ENCODE measurements at places on chromosomes 2 and 18.

- no peak for DNase-seq
Measured at GRCh38 chr18:497688-498087, 2.8 kb downstream of the COLEC12 start.

DNA sequence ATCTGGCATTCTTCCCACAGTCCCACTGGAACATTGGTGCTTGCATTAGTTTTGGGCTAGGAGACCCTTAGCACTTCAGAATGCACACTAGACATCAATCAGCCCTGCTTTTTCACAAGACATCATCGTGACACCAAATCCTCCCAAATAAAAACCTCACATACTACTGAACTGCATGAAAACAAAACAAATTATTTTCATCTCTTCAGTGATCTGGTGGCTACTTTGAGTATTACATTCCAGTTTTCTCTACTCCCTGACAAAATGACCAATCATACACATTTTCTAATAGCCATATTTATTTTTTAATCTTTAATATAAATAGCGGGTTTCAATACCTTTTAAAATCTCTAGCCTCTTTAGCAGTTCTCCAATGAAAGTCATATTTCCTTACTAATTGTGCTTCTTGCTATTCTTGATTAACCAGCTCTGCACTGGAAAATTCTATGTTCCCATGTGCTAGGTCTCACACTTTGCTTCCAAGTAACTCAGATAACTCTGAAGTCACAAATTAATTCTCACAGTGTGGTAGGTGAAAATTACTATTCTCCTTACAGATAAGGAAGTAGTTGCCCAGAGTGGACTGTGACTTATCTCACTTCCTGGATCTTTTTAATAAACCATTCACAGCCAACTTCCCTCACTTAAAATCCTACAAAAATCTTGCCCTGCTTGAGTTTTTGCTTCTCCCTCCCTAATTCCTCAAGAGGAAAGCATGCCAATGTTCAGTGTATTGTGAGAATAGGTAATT, 82.5 kb upstream of the EPB41L3 start:
- no peak for DNase-seq

DNA sequence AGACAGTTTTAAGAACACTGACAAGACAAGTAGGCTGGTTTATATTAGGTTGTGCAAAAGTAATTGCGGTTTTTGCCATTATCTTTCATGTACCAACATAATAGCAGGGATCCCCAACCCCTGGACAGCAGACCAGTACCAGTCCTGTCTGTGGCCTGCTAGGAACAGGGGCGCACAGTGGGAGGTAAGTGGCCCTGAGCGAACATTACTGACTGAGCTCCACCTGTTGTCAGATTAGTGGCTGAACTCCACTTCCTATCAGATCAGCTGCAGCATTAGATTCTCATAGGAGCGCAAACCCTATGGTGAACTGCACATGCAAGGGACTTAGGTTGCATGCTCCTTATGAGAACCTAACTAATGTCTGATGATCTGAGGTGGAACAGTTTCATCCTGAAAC, 921.9 kb downstream of the CCDC85A start:
- no peak for DNase-seq

DNA sequence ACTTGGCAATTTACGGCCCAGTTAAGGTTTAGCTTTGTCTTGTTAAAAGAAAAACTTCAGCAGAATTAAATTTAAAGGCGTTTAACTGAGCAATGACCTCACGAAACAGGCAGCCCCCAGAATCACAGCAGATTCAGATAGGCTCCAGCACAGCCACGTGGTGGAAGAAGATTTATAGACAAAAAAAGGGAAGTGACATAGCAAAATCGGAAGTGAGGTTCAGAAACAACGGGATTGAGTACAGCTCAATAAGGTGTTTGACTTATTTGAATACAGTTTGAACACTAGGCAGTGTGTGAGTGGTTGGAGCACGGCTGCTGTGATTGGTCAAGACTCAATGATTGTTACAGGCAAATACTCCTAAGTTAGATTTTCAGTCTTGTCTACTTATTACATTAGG, 79.8 kb downstream of the MOGAT1 start:
- DNase-seq, result no peak

DNA sequence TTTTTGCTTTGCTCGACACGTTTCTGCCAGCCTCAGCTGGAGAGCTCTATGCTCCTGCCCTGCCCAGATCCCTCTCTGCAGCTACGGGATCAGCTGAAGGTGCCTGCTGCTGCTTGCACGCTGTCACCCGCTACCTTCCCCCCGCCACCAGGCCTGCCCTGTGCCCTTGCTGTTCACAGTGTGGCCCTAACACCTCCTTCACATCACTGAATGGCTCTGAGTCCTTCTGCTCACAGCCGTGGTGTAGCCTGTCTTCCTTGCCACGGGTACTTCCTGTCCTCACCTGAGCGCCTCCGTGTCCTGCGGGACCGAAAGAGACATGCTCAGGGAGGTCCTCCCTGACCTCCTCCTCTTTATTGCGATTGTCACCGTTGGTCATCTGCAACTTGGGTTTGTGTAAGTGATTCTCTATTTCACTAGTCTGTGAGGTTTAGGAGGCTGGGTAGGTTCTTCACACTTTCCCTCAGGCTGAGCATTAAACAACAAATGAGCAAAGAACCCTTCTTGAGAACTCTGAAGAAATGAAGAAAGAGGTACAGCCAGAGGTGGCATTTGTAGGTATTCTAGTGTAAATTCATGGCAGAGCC, 127.5 kb downstream of the NCK2 start:
- DNase-seq, result no peak

GRCh38 chr2:160096409-160096808, 34.0 kb upstream of the PLA2R1 start:
- no peak for DNase-seq

GRCh38 chr2:150232871-150233270, 254.6 kb downstream of the RND3 start:
- no peak for DNase-seq

DNA sequence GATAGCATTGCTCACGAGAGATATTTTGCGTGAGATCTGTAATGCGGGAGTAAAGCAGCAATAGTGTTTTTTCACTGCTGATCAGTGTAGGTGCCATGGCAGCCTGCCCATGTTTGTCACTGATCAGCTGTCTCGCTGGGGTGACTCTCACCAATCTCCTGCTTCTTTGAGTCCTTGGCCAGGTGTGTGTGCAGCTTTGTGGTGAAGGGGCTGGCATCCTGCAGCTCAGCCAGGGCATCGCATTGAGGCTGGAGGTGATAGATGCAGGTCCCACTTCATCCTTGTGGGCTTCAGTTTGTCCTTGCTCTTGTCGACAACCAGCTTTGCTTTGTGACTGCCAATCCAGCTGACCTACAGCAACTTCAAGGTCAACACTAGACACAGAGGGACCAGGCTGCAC, 258.3 kb upstream of the CXCR4 start:
- DNase-seq, result no peak

- DNase-seq, result no peak
Measured at GRCh38 chr2:171389325-171389724, 44.5 kb downstream of the METTL8 start.

- DNase-seq, result no peak
Measured at GRCh38 chr2:54054271-54054670, 61.1 kb upstream of the ACYP2 start.

- DNase-seq, result no peak
Measured at GRCh38 chr2:20562540-20563225, 88.2 kb downstream of the HS1BP3 start.

DNA sequence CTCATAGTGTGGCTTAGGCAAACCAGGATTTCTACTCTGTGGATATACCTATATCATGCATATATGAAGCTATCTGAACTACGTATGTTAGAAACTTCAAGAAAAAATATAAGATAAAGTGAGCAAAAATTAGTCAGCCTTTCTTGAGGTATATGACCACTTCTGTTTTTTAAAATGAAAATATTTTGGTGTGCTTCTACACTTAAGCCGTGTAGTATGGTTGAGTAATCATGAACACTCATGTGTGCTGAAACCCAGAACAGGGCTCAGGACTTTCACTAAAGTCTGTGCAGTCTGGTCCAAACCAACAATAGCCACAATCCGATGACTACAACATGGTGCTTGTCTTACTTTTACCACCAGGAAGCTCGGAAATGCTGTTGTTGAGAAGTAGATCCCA, 48.9 kb upstream of the TMEM177 start:
- DNase-seq, result no peak

DNA sequence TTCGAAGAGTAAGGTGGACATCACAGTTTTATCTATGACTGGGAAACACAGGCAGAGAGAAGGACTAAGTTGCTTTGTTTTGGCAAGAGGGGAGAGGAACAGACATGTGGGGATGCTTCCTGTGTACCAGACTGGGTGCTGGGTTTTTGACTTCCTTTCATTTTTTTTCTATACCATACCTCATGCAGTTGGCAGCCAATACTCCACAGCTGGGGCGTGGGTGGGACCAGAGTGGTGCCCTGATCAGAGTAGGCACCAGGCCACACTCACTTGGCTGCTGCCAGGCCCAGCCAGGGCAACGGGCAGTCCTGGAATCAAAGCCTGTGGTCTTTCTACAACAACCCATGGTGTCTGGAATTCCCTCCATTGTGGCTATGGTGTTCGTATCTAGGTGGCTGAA, 45.2 kb downstream of the SH3RF3 start:
- no peak for DNase-seq

GRCh38 chr2:127454595-127455565, 36.7 kb downstream of the PROC start:
- no peak for DNase-seq

DNA sequence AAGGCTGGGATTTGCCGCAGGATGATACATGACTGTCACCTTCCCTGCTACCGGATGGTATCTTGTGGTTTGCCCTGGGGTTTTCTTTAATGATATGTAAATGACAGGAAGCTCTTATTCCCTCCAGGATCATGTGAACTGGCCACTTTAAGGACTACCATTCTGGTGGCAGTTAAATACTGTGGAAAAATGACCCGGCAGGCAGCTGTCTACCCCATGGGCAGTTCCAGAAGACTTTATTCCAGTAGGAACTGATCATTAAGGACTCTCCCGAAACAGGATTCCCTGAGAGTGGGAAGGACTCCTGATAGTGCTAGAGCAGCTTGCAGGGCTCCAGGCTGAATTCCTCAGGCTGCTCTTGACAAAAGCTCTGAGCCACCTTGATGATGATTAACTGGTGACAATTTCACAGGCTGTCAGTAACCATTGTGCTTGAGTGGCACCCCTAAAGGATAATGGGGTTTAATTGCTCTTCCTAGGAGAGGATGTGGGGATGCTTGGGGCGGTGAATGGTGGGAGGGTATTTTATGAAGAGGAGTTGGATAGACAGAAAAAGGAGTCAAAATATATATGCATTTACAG, 212.0 kb downstream of the CPS1 start:
- DNase-seq, result no peak

GRCh38 chr2:58973811-58974281, 732.7 kb upstream of the FANCL start:
- DNase-seq, result no peak

- DNase-seq, result no peak
Measured at GRCh38 chr2:215847718-215848117, 165.6 kb downstream of the MREG start.

Data from stimulated activated CD4-positive, alpha-beta T cell treated with anti-CD3 and anti-CD28 coated beads, Interleukin-1b, Interleukin-23, amount 100 ng/mL, for 24 hours (primary cell).